ENCODE measurements at places on chromosomes 4 and X.
A peak's percentile ranks its signal among the peaks of the same experiment; 100 is the strongest.

GRCh38 chrX:88560673-88561330 lies 186.2 kb upstream of the CPXCR1 start:
- DNase-seq, result no peak

- no peak for DNase-seq
Measured at GRCh38 chr4:24013668-24014422, 124.0 kb upstream of the PPARGC1A start.

DNA sequence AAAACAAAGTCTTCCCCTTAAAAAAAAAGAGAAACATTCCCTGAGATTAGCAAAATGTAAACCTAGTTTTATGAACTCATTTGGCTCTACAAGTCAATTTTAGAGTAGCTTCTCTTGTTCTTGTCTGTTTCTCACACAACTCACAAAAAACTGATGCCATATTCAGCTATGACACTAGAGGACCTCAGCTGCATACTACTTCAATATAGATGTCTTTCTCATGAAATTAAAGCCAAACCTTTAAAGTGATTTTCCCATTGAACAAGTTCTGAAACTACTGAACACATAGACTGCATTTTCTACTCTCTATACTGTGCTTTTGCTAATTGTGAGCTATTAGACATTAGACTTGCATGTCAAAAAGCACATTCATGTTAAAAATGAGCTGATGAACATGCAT lies 49.8 kb downstream of the TBCK start:
- peak; percentile 68 for DNase-seq

GRCh38 chr4:87419578-87420249 lies 2.7 kb upstream of the NUDT9 start:
- DNase-seq, result no peak

GRCh38 chr4:52685316-52685715 lies 26.2 kb upstream of the USP46 start:
- no peak for DNase-seq

DNA sequence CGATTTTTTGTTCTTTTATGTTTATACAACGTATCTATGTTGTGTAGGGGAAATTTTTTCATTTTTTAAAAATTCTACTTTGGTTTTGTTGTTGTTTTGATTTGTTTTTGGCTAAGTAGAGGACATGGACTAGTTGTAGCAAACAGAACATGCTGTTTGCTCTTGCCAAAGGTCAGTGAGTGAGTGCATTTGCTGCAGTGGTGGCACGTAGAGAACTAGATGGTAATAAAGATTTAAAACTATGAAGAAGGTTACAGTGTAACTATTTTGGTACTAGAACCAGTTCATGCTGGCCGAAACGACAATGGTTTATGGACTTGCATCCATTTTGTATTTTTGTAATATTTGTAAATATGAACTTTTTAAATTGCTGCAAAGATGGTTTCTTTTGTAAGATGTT lies 1.9 kb upstream of the SCML1 start:
- no peak for DNase-seq

GRCh38 chr4:37685161-37685822 lies 884 bp downstream of the RELL1 start:
- DNase-seq, result peak; percentile 8

DNA sequence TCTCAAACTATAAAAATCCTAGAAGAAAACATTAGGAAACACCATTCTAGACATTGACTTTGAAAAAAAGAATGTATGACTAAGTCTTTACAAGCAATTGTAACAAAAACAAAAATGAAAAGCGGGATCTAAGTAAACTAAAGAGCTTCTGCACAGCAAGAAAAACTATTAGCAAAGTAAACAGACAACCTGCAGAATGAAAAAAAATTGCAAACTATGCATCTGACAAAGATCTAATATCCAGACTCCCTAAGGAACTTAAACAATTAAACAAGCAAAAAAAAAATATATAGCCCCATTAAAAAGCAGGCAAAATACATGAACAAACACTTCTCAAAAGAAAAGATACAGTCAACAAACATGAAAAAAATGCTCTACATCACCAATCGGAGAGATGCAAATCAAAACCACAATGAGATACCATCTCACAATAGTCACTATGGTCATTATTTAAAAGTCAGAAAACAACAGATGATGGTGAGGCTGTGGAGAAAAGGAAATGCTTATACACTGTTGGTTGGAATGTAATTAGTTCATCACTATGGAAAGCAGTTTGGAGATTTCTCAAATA lies 168.1 kb downstream of the EPHA5 start:
- DNase-seq, result no peak

DNA sequence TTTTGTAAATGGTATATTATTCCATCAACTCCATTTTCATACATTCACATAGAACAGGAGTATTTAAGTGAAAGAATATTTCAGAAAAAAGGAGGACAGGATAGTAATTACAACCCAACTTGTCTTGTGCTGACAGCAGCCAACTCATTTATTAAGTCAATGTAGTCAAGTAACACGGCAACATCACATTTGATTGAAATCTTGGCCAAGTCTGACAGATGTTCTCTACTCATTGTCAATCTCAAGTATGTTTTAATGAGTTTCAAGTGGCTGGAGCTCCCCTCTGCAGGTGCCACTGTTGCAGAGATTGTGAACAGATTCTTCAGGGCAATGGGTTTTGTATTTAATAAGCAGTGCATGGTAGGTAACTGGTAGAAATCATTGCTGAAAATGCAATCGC lies 332.5 kb downstream of the C4orf33 start:
- no peak for DNase-seq

GRCh38 chr4:163967263-163967662 lies 472.8 kb downstream of the TMA16 start:
- DNase-seq, result no peak

- DNase-seq, result no peak
Measured at GRCh38 chrX:37697169-37697760, 11.7 kb downstream of the XK start.

GRCh38 chrX:116282751-116283150 lies 112.2 kb downstream of the AGTR2 start:
- DNase-seq, result no peak

GRCh38 chrX:153440556-153441135 lies 5.2 kb downstream of the TREX2 start:
- no peak for DNase-seq

DNA sequence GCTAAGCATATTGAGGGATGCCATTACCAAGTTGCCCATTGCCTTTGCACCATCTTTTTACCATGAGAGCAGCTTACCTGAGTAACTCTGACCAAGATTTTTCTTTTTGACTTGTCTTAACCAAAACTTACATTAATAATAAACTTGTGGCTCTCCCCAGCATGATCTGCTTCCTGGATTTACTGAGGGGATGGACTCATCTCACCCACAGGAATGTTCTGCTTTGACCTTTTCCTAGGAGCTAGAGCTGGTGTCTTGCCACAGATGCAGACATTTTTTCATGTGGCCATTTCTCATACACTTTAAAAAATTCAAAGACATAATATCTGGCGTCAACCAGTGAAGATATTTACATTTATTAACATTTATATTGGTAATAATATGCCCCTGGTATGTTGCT lies 79.2 kb upstream of the EFHC2 start:
- DNase-seq, result peak; percentile 30

GRCh38 chrX:16606142-16606720 lies 43.7 kb upstream of the S100G start:
- DNase-seq, result no peak

DNA sequence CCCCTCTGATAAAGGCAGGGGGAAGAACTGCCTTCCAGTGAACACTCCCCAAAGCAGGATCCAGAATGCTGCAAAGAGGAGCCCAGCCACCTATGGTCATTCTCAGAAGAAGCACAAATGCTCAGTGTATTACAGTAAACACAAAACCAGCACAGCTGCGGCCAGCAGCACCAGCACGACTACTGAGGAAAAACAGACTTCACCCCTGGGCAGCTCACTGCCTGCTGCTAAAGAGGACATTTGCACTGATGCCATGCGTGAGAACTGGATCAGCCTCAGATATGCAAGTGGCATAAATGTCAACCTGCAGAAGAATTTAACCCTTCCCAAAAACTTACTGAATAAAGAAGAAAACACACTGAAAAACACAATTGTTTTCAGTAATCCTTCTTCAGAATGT lies 80.2 kb upstream of the TLR2 start:
- no peak for DNase-seq

DNA sequence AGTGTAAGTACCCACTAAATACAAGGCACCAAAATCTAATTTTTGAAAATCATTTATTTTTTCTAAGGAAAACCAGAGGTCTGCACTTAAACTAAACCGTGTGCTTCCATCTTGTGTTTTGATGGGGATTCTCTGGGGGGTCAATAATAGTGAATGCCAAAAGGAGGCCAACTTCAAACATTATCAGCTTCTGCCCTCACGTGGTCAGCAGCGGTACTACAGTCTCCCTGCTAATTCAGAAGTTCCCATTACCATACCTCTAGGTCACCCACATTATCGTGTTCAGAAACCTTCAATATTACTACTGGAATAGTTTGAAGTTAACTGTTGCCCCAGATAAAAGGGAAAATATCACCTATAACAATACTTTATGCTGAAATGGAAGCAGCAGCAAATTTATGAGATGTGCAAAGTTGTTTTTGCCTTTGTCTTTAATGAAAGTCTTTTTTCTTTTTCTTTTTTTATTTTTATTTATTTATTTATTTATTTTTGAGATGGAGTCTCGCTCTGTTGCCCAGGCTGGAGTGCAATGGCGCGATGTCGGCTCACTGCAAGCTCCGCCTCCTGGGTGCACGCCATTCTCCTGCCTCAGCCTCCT lies 17.3 kb downstream of the CTPS2 start:
- DNase-seq, result peak; percentile 40

DNA sequence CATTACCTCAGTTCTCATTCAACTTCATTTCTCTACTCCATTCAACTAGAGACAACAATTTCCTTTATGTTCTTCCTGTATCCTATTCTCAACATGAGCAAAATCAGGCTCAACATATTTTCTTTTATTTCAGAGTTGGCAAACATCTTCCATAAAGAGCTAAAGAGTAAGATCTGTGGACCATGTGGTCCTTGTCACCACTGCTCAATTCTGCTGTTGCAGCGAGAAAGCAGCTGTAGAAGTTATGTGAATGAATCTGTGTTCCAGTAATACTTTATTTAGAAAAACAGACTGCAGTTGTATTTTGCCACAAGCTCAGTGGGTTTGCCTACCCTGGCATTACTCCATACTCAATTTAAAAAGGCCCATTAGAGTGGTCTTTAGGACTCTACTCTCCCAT lies 2057.3 kb downstream of the ARAP2 start:
- DNase-seq, result no peak

Measured in ACHN (cell line).